Mesenteric fat pad (tissue), 1 donor: ENCODE measurements at places on chromosomes 5 and 9. TPM values are rescaled to one million over a fixed set of nuclear protein-coding genes. Genes with fewer than 3 reads are reported as not detected.
A peak's percentile ranks its signal among the peaks of the same experiment; 100 is the strongest.

GRCh38 chr9:2138646-2139045, 123.5 kb downstream of the SMARCA2 start:
- DNase-seq = no peak

GRCh38 chr9:112104901-112105300, 70.2 kb downstream of the SUSD1 start:
- DNase-seq = no peak

GRCh38 chr5:122478741-122479442, 166.9 kb downstream of the SNCAIP start:
- DNase-seq = no peak

Gene SNCB
- total RNA-seq = not detected

Gene BTNL9
- 407 TPM for total RNA-seq

- DNase-seq = no peak
These were observed 142.7 kb downstream of the TTLL11 start for GRCh38 chr9:121950441-121950840.

DNA sequence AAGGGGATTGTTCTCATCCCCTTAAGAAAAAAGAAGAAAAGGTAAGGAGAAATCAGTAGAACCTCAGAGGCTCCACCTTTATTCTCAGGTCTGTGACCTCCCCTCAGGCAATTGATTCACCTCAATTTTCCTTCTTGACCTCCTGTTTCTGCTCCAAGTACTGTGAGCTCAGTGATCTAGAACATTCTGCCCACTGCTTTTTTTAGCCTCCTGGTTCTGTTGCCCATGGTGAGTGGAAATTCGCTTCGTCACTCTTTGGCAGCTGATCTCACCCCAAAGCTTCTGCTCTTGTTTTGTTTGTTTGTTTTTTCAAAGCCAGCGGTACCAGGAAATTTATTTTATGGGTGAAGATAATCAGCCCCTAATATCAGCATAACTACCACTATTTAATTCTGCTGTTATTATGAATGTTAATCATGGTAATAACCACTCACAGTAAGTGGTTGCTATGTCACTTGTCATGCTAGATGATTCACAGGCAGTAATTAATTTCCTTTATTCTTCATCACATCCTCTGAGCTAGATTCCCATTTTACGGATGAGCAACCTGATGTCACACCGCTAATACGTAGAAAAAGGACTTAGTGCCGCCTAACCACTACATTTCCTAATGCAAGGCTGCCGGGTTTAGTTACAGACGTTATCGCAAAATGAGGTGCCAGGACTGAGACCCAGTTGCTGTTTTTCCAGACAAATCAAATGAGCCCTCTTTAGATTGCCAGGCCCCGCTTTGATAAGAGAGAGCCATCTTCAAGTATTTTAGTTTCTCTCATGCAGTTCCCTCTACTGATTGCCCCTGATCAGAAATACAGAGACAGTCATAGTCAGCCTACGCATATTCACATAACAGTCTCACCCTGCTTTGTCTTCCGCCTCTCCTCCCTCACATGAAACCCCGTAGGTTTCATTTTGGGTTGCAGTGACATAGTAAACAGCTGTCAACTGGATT, 78.2 kb downstream of the CYFIP2 start:
- DNase-seq = no peak

DNA sequence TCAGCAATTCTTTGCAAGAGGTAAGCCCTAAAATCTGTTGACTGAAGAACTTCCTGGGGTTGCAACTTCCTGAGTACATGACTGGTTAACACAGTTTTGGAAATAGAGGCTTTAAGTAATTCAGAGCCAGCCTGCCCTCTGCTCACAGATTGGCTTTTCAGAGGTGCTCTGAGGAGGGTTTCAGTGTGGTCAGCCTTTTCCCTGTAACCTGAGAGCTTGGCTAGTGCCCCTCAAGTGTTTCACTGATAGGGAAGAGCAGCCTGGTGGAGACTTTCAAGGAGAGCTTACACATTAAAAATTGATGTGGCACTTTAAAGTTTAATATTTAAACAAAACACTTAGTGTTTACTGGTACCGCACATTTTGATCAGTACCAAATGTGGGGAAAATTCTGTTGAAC, 56.7 kb upstream of the FOXB2 start:
- DNase-seq = no peak

DNA sequence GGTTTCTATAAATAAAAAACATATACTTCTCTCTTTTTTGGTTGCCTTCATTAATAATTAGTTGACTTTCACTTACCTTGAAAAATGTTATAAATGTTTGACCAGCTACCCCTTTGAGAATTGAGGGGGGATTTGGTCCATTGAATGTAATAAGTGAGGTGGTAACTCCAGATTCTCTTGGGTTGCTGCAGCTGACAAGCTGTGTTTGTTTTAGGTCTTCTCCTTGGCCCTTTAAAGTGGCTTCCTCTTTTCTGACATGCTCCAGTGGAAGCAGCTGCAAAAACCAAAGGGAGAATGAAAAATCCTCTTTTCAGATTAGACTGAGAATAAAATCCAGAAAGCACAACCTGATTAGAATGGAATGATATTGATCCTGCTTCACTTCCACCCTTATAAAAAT, 410.5 kb downstream of the TMEM38B start:
- no peak for DNase-seq

DNA sequence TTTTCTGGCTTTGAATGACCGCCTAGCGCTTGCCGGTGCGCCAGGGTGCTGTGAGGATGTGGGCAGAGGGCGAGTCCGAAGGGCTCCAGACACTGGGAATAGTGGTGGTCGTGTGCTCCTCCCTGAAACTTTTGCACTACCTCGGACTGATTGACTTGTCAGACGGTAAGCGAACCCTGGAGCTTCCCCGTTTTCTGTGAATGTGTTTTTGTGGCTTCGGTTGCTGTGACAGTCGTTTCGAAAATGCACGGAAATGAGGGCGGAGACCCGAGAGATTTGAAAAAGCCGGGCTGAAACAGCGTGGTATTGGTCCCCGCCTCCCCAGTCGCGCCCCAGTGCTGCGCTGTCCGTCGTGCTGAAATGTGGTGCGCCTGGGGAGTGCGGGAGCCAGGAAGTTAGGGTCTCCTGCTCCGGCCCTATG, 102.5 kb upstream of the GABRP start:
- DNase-seq = no peak

Gene MARCHF3
- total RNA-seq = 44.7 TPM

Gene EPB41L4B
- total RNA-seq = 48.6 TPM

- DNase-seq = peak; percentile 81
These were observed 132.4 kb downstream of the DAB2IP start for GRCh38 chr9:121783521-121784507.

GRCh38 chr5:35852773-35853172, 3.9 kb upstream of the IL7R start:
- no peak for DNase-seq

GRCh38 chr5:166961028-166961427, 1330.4 kb upstream of the WWC1 start:
- no peak for DNase-seq

Gene TUSC1
- 15.7 TPM for total RNA-seq

- peak; percentile 73 for DNase-seq
These were observed 72.5 kb downstream of the AMBP start for GRCh38 chr9:114005371-114006154.

GRCh38 chr9:126248680-126249079, 77.9 kb upstream of the MVB12B start:
- no peak for DNase-seq

DNA sequence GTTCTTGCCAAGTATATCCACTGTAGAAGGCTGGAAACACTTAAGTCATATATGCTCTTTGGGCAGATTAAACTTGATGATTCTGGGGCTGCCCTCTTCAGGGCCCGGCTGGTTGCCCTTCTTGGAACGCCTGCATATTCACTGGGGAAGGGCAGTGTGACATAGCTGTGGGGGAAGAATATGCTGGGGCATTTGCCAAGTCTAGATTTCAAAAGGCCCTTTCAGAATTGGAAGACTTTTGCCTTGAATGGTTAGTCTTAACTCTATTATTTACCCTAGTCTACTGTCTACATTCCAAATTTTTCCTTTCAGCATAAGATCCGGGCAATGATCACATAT, 161.2 kb upstream of the PITX1 start:
- no peak for DNase-seq

- DNase-seq = no peak
These were observed 94.6 kb upstream of the EGFLAM start for GRCh38 chr5:38163636-38164237.

Gene INSL6
- total RNA-seq = not detected

GRCh38 chr5:7398596-7399280, 2.8 kb downstream of the ADCY2 start:
- no peak for DNase-seq

GRCh38 chr9:87276851-87277261, 220.8 kb upstream of the DAPK1 start:
- DNase-seq = no peak

DNA sequence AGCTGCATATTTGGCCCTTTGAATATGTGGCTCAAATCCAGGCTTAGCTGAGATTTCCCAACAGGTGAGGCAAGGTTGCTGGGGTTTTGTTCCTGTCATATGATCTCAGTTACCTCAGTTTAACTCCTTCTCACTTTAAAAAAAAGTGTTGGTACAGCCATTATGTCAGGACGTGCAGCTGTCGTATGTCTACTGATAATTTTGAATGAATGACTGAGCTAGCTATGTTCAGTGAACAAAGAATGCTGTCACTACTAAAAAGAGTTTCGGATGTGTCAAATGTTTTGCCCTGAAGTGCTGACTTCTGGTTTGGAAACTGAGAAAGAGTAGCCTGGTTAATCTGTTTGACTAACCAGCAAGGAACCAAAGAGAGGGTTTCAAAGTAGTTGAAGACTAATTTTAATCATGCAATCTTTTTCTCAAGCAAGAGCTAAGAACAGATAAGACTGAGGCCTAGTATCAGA, 106.3 kb upstream of the NR3C1 start:
- no peak for DNase-seq

DNA sequence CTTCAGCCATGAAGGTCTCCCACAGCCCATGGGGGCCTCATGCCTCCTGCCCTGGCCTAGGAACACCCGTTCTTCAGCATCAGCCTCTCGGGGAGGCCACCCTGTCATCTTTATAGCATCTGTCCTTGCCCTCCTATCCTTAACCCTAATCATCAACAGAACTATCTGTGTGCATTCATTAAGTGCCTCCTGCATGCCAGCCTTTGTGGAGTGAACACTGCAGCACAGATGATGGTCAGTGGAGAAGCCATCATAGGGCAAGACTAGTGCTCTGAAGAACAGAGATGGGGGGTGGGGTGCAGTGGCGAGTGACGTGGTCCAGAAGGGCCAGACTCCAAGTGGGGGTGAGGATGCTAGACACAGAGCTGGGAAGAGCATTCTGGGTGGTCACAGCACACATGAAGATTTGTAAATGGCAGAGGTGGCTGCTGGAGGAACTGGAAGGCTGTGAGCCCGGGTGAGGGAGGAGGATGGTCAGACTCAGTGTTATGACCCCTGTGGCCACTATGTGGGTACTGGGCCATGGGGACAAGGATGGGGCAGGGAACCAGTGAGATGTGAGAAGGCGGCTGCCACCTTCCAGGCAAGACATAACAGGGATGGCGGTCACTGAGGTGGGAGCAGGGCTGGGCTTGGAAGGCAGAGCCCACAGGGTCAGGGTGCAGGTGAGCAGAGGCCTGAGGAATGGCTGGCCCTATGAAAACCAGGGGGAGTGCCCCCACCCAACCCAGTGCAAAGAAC, 3.6 kb upstream of the CARD19 start:
- DNase-seq = peak; percentile 82

DNA sequence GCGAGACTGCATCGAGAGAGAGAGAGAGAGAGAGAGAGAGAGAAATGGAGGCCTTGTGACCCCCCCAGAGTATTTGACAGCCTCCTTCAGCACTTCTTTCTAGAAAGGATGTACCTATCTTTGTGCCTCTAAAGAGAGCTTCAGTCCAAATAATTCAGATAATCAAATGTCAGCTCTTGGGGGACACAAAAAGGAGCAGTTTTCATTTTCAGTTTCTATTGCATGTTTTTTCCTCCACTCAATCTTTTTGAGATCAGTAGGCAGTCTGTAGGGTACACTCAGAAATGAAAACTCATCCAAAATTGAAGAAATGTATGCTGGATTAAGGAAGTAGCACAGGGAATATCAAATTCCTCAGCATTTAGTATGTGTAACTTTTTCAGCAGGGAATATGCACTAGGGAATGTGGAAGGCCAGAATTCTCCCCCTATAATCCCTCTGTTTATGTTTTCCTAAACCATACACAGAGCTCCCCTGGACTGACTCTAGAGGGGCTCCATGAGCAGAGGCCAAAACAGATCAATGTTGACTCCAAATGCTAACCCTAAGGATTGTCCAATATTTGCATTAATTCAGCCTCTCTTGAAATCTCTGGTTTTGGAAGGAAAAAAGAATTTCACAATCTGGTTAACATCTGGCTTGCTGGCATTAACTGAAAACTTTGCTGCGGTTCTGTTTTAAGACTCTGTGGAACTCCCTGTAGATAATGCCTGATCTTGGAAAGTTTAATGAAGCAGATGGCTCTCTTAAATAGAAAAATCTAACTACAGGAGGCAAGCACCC, 250.1 kb downstream of the CEMIP2 start:
- no peak for DNase-seq

Gene TNFSF8
- total RNA-seq = 4.6 TPM

GRCh38 chr5:2895876-2896275, 144.4 kb upstream of the IRX2 start:
- peak; percentile 71 for DNase-seq

Gene S1PR3
- 13.9 TPM for total RNA-seq

Gene PRRT1B
- not detected for total RNA-seq

Gene PRLR
- total RNA-seq = 2.4 TPM

DNA sequence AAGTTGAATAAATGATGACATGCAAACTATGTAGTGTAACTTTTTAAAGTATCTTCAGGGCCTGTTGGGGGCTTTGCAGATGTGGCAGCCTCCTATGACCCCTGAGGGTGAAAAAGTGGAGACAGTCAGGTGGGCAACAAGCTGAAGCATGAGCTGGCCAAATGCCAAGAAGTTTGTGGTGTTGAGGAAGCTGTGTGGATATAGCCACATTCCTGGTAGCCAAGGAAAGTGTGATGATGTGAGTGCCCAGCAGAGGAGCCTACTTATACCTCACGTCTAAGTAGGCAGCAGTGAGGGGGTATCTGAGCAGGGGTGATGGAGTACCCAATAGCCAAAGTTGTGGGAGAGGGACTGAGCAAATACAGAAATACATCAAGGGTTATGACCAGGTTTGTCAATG, 621.2 kb upstream of the CDH6 start:
- no peak for DNase-seq

Gene FAM153A
- total RNA-seq = 1.0 TPM

DNA sequence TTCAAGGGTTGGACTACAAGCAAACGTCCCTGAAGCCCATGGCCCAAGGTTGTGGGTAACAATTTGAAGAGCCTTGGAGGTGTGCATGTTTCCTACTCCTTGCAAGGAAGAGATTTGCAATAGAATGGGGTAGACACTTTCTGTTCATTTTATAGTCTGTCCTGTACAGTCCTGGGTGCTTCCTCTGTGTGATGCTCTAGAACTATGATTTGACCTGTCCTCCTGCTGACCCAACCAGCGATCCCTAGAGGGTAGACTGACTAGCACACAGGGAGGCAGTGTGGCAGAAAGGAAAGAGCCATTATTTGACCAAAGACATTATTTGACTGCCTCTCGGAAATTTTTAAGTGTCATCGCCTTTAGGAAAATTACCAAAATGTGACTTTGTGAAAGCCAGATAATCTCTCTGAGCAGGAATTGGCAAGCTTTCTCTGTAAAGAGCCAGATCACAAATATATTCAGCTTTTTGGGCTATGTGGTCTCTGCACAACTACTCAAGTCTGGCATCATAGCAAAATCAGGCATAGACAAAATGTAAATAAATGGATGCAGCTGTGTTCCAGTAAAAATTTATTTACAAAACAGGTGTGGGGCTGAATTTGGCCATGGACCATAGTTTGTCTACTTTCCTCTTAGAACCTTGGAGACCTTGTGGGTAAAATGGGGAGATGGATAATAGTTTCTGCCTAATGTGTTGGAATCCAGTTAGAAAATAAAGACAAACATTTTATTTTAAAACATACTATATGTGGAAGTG, 106.8 kb downstream of the DMRT2 start:
- no peak for DNase-seq

Gene IER5L
- total RNA-seq = 13.8 TPM

Gene INSL4
- total RNA-seq = not detected
